ENCODE measurements at places on chromosomes 2 and 18. TPM values are rescaled to one million over a fixed set of nuclear protein-coding genes. Genes with fewer than 3 reads are reported as not detected.

BMP10 gene
- not detected for total RNA-seq

DNAJC5G gene
- total RNA-seq, result not detected

FAM110C gene
- total RNA-seq, result 21.8 TPM

ACTG2 gene
- total RNA-seq, result 918 TPM

SEPTIN10 gene
- total RNA-seq, result 91.7 TPM

LAMA3 gene
- 28.7 TPM for total RNA-seq

- DNase-seq, result no peak
Observed at GRCh38 chr2:12429779-12430406, 286.8 kb upstream of the TRIB2 start.

DNA sequence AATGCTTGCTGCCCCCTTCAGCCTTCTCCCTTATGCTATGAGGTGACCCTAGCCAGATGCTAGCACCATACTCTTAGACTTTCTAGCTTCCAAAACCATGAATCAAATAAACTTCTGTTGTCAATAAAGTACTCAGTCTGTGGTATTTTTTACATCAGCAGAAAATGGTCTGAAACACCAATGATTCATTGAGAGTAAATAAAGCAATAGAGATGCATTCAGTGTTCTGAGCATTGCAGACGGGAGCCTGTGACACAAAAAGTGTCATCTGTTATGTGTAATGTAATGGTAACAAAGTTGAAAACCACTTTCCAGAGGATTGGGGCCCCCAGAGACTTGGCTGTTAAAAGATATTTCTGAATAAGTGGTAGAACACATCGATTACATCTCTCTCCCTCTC lies 758.0 kb upstream of the NRXN1 start:
- no peak for DNase-seq

DNA sequence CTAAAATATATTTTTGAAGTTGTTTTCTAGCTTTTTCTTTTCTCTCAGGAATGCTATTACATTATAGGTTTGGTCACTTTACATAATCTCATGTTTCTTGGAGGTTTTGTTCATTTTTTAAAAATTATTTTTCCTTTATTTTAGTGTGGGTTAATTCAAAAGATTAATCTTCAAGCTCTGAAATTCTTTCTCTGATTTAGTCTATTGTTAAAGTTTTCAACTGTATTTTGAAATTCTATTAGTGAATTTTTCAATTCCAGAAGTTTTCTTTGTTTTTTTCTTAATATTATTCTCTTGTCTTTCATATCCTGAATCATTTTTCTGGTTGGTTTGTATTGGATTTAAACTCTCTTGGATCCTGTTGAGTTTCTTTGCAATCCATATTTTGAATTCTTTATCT lies 80.4 kb downstream of the MSTN start:
- DNase-seq, result no peak

DNA sequence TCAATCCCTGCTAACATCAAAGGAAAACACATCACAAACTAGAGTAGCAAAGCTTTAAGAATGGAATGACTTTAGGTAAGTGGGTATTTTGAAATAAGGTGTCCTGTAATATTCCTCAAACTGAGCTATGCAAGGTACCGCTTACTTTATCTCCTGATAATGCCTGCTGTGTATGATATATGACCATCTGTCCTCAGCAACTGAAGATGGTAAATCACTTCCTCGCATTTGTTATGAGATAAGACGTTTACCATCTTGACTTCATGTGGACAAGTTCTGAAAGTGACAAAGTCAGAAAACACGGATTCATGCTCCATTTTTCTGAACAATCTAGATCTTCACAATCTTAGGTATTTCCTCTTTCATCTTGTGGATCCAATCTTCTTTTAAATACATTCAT lies 49.3 kb upstream of the PTPRM start:
- no peak for DNase-seq

DNA sequence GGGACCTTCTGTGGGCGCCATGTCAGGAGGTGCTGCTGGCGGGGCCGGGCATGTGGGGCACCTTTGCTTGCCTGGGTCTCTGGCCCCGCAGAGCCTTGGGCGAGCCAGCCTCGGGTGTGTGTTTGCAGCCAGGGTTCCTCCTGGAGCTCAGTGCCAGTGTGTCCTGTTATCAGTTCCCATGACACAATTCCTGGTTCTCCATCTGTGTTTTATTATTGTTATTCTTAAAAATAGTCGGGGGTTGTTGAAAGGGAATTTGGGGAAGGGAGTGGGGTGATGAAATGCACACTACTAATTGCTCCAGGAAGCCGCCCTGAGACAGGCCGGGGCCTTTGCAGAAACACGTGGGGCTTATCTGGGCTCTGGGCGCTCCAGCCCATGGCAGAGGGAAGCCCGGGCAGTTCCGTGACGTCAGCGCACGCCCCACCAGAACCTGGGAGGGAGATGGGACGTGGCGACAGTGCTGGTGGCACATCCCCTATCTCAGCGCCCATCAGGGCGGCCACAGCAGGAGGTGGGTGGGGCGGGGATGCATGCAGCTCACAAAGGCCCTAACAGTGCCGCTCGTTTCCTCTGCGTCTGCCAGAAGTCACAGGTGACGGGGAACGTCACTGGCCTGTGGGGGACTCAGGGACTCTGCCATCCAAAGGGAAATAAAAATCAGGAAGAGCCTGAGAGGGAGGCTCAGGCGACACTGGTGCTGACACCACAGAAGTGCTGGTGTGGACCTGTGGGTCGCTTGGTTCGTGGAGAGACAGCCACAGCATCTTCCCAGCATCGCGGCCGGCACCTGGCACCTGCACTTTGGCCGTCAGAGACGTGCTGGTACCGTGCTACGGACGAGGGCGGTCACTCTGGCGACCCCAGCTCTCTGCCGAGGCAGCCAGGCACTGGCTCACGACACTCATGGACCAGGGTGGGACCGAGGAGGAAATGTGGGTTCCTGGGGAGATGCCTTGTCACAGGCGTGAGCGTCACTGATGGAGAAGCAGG lies 131.0 kb downstream of the NFATC1 start:
- no peak for DNase-seq

DNA sequence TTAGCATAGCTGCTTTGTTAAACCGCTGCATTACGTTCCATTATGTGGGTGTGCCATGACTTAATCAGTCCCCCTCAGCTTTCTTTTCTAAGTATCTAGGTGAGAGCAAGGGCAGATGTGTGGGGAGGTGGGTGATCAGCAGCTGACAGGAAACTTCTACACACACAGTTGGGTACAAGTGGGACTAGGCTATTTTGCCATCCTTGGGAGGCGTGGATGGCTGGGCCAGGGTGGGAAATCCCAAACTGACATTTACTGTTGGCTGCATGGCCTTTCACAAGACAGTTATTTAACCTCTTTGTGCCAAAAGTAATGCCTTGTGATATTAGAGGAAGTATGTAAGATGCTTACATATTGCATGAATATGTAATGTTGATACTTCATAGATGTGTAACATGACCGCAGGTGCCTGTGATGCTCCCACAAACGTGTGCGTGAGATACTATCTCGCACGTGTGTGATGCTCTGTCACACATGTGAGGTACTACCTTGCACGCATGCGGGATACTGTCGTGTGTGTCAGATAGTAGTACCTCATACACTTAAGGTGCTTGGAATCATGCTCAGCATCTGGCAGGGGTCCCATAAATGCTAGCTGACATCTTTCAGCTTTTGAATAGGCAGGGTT lies 314.5 kb downstream of the PRKCE start:
- DNase-seq, result peak; percentile 34

GRCh38 chr18:77380695-77381094 lies 131.0 kb downstream of the GALR1 start:
- no peak for DNase-seq

DNA sequence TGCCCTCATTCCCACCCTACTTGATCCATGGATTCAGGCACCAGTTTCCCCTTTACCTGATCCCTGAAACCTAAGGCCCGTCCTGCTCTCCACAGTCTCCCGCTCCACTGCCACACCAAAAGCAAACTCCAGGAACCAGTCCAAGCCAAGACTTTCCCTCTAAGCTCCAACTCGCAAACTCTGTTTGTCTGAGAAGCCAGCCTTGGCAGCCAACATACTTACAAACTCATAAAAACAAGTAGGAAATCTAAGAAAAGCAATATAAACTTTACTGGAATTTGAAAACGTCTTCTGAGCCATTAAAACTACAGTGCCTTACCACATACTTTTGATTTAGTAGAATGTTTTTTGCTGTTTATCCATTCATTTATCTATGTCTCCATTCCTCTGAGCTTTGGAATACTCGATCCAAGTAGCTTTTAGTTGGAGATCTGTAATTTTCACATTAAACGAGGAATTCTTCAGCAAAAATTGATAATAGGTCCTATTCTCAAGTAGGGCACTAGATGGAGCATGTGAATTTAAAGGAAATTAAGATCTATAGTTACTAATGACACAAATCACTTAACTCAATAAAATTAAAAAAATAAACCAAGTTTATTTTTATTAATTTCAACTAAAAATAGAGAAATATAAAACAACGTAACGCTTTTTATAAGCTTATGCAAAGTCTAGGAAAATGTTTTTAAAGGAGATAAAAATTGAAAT lies 199.7 kb downstream of the MYO3B start:
- peak; percentile 50 for DNase-seq

- no peak for DNase-seq
Observed at GRCh38 chr2:196783431-196784094, 15.9 kb downstream of the GTF3C3 start.

GRCh38 chr2:97936199-97936598 lies 59.5 kb downstream of the TMEM131 start:
- no peak for DNase-seq

DNA sequence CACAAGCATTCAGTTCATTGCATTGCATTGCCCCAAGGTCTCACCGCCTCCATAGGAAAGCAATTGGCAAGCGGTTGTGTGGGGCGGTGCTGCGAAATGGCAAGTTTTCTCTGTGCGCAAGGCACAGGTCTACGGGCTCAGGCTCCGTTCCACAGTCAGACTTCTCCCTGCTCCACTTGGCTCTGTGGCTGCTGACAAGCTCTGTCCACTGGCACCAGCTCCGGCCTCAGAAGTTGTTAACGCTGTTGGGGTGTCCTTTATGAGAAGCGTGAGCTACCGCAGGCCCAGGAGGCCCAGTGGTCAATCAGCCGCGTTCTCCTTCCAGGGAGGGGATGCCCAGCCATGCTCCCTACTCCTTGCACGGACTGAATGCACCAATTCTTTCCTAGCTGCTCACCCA lies 87.0 kb upstream of the GATA6 start:
- DNase-seq, result no peak

DNA sequence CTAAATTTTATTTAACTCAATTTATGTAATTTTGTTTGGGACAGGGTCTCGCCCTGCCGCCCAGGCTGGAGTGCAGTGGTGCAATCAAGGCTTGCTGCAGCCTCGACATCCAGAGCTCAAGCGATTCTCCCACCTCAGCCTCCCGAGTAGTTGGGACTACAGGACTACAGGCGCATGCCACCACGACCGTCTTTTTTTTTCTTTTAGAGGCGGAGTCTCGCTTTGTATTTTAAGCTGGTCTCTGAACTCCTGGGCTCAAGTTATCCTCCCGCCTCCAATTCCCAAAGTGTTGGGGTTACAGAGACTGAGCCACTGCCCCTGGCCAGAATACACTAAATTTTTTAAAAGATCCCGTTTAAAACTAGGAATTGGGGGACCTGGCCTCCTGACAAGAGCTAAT lies 18.5 kb downstream of the WNT10A start:
- no peak for DNase-seq

GRCh38 chr2:34578641-34579040 lies 979.5 kb upstream of the FAM98A start:
- DNase-seq, result no peak

DNA sequence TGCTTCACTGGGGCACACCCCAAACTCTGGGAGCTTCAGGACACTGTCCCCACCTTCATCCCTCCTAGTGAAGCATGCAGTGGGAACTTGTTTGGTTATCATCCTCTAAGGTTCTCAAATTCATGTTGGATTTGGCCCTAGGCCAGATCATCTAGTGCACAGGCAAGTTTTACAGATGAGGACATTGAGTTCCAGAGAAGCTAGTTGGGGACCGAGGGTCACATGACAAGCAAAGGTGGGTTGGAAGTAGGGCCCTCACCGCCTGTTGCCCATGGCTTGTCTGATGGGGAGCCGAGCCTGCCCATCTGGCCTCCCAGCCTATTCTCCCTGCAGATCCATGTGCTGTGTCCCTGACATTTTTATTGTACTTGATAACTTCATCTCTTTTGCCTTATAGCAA lies 2.8 kb downstream of the PRKCE start:
- no peak for DNase-seq

- no peak for DNase-seq
Observed at GRCh38 chr2:234375176-234375880, 121.6 kb downstream of the ARL4C start.

DNA sequence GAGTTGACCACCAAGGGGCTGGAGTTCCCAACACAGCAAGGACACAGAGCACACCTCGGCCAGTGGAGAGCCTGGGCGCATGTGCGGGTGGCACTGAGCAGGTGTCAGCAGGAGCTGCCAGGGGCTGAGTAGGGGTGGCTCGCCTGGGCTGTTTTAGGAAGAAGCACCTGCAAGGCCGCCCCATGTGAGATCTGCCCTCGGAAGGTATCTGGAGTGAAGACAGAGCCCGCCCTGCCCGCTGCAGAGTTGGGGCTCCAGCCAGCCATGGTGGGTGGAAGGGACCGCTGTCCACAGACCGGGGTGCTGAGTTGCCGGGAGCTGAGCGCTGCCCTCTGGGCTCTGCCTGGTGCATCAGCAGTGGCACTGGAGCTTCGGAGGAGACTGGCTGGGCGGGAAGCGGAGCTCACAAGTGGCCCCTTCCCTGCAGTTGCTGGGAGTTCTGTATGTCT lies 35.2 kb downstream of the MTERF4 start:
- no peak for DNase-seq

- DNase-seq, result no peak
Observed at GRCh38 chr2:79824086-79824786, 311.4 kb downstream of the CTNNA2 start.

- DNase-seq, result no peak
Observed at GRCh38 chr2:12396699-12397098, 320.0 kb upstream of the TRIB2 start.

All from ureter (tissue), 1 donor.